Jurkat, Clone E6-1 (cell line): ENCODE measurements at places on chromosomes 4 and X.

- DNase-seq = no peak
Measured at GRCh38 chr4:120491481-120491880, 424.8 kb upstream of the MAD2L1 start.

- DNase-seq = no peak
Measured at GRCh38 chr4:87919941-87920340, 55.6 kb upstream of the SPP1 start.

DNA sequence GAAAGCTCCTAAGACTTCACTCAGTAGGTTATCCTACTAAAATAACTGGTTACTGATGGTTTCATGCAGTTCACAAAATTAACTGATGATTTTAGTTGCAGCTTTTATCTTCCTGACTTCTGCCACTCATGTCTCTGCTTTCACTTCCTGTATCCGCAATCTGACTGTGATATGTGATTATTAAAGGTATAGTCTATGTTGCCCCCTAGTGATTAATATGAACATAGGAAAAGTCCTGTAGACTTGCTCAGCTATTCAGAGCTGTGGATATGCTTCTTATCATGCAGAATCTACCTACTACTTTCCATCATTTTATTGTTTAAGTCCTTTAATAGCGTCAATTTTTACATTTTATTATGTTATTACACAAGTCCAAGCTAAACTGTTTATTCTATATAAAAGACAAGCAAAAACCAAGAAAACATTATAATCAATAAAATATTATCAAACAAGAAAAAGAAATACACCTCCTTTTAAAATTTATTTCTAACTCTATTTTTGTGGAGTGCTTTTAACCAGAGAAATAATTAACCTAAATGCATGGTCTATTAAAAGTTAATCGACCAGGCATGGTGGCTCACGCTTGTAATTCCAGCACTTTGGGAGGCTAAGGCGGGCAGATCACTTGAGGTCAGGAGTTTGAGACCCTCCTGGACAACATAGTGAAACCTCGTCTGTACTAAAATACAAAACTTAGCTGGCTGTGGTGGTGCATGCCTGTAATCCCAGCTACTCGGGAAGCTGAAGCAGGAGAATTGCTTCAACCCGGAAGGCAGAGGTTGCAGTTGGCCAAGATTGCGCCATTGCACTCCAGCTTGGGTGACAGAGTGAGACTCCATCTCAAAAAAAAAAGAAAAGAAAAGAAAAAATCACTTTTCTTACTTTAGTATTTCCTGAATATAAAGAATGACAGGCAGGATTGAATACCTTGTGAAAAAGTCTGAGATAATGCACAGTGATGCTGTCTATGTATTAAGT, 40.4 kb upstream of the TLR2 start:
- DNase-seq = peak; percentile 77

DNA sequence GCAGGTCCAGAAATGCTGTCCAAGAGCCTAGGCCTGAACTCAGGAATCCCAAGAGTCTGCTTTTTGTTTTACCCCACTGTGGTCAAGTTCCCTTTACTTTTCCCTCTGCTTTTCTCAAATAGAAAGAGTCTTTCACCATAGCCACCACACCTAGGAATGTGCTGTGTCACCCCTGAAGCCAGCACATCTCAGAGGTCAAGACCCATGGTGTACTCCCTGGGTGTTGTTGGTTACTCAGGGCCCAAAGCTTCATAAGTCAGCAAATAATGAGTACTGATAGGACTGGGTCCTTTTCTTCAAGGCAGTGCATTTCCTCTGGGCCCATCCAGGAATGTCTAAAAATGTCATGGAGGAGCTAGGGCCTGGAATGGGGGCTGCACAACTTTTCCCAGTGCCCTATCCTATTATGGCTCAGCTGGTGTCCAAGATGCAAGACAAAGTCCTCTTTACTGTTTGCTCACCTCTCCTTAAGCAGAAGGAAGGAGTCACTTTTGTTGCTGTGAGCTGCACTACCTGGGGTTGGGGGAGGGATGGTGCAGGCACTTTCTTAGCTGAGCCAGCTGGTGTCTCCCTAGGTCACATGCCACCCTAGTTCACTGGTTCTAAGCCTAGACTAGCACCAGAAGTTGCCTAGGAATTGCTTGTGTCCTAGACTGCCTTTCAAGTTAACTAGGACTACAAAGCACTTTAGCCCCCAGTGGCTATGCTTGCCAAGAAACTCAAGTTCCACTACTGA, 62.4 kb upstream of the RXFP1 start:
- DNase-seq = no peak

GRCh38 chrX:150352581-150352980, 10.5 kb upstream of the MAMLD1 start:
- no peak for DNase-seq

- no peak for DNase-seq
Measured at GRCh38 chr4:92368653-92369052, 64.9 kb downstream of the GRID2 start.

DNA sequence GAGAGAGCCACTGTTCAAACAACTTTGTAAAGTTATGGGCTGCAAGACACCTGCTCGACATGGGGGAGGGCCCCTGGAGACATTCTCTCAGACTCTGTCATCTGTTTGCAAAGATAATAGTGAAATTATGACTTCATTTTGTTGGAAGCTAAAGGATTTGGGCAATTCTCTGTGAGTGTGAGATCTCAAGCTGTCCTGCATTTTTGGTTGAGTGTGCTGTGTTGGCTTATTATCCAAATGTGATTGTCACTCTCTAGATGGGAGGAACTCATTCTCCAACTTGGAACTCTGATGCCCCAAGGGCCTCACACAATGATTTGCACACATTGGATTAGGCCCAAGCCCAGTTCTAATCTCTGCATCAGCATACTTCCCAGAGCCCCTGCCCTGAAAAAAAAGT, 63.7 kb downstream of the STK32B start:
- no peak for DNase-seq

DNA sequence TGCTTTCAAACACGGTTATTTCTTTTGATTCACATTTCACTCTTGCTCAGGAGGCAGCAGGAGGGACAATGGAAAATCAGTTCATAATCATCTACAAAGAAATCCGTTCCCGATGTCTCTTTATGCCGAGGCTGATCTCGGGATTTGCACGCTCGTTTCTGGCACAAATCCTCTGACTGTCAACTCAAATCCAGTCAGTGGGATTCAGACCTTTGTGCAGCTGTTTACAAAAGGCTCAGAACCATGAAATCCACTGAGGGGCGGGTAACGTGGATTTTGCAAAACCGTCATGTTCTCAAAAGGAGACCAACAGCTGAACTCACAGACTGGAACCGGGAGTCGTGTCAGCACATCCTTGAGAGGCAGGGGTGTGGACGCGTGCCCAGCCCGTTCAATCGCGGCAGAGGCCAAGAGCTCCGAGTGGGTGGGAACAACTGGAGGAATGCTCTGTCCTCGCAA, 46.4 kb downstream of the ACOX3 start:
- DNase-seq = no peak

DNA sequence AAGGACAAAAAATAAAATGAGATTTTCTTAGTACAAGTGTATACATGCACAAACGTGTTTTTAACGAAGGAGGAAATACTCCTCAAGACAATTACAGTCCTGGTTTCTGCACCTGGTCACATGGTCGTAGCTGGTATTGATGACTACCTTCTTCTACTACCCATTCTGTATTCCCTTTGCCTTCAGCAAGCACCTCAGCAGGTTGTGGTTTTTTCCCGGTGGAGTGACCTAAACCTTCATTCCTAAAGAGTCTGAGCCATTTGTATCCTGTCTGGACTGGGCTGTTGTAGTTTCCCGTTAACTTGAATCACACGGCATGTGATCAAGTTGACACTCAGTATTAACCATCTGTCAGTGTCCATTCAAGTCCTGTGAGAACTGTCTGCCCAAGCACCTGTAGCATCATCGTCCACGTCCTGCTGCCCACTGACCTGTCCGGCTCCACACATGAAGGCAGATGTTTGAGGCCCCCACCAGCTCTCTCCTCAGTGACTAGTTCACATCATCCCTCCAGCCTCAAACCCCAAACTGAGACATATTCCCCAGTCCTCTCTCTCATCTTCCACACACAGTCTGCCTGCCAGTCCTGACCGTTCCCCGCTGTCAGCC, 31.1 kb upstream of the TBC1D14 start:
- no peak for DNase-seq

DNA sequence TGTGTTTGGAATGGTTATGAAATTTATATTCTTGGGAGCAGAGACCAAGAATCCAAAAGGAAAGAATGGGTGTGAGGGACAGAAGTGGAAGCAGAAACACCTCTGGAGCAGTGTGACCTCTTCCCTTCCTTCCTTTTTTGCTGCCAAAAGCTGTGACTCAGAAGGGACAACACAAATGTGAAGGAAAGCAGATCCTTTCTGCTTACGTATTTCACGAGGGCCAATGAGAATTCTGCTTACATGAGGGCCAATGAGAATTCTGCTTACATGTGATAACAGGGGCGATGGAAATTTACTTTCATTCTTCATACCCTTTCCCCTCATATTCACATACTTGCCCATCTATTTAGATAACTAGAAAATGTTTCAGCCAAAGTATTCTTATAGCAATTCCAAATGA, 404.6 kb downstream of the PRDM5 start:
- DNase-seq = peak; percentile 31

DNA sequence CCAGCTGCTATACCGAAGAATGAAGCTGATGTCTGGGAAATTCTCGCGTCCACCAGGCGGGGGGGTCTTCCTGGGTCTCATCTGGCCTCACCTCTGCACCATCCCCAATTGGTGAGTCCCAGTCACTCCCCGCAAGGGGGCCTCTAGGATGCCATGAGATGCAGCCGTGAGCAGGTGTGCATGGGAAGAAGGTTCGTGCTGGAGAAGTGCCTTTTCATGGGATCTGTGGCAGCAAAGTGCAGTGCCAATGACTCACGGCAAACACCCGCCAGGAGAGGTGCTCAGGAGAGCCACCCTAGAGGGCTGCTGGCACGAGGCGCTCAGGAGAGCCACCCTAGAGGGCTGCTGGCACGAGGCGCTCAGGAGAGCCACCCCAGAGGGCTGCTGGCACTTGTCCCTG, 55.1 kb downstream of the CPZ start:
- no peak for DNase-seq
